ENCODE measurements at places on chromosomes 1 and 21.

- DNase-seq: no peak
Measured at GRCh38 chr1:153991151-153991630, 629 bp downstream of the RPS27 start.

GRCh38 chr1:14441302-14441741 is 157.2 kb upstream of the KAZN start:
- DNase-seq: no peak

- DNase-seq: no peak
Measured at GRCh38 chr1:156658945-156659574, 17.1 kb downstream of the BCAN start.

- DNase-seq: no peak
Measured at GRCh38 chr1:13469343-13469742, 44.5 kb downstream of the LRRC38 start.

- no peak for DNase-seq
Measured at GRCh38 chr1:101371259-101371658, 134.4 kb downstream of the S1PR1 start.

- DNase-seq: no peak
Measured at GRCh38 chr1:43204394-43204793, 32.3 kb downstream of the CFAP57 start.

GRCh38 chr21:35274923-35275322 is 225.8 kb upstream of the RUNX1 start:
- DNase-seq: no peak

DNA sequence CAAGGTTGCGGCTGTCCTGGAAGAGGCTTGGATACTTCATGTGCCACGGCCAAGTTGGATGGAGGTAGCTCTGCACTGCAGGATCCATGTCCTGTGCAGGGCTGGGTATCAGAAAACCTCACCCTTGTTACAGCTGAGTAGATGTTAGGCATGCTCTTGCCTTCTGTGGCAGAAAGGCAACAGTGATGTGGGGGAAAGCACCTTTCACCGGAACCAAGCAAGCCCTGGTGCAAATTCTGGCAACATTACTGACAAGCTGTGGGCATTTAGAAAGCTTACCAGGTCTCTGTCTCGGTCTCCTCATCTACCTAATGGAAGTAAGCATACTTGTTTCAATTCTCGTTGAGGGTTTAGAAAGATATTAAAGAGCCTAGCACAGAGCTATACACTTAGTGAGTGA is 14.5 kb upstream of the CDCA8 start:
- DNase-seq: no peak

DNA sequence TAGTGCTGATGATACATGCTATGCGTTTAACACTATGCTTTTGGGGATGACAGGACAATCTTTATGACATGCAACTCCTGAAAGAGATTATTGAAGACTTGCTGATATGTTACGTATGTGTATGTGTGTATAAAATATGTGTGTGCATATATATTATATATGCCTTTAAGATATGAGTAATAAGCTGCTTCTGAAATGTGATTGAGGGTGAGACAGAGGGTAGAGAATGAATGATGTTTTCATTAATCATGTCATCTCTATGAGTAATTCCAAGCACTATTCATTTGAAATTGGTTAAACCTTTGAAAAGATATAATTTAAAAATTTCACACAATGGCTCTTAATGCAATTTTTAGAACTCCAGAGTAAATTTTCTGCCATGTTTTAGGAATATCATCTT is 5.8 kb downstream of the BCL9 start:
- no peak for DNase-seq

DNA sequence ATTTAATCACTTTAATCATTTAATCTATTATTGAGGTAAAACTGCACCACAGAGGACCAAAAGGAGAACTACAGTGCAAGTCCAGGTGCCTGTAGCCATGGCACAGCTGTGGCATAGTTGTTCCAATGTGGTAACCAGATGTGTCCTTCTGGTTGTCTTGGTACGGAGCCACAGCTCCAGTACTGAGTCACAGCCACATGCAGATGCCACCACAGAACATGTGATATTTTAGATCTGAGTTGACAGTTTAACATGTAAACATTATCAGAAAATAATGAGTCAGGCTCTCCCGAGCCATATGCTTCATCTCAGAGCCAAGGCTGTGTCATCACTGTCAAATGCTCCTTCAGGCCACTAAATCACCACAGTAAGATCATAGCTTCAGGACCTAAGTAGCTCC is 56.4 kb upstream of the RGS7 start:
- DNase-seq: no peak

DNA sequence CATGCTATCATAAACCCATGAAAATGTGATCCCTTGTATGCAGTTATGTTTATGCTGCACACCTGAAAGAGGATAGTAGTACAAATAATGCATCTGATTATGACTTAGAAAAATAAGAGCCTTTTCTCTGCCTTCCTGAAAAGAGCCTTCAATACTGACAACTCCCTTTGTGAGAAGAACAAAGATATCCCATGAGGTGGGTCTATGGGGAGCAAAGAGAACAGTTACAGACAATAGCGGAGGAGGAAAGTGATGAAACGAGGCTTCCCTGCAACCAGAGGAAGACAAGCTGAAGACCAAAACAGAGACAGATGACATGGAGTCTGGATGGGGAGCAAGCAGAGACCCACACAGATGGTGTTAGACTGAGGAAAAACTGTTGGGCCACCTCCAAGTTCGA is 598.3 kb upstream of the PLXNA2 start:
- DNase-seq: no peak
